Right kidney (tissue), 9 donors: ENCODE measurements at places on chromosomes 6 and 20.

- DNase-seq: no peak
Observed at GRCh38 chr6:125789167-125789566, 1.6 kb upstream of the NCOA7 start.

DNA sequence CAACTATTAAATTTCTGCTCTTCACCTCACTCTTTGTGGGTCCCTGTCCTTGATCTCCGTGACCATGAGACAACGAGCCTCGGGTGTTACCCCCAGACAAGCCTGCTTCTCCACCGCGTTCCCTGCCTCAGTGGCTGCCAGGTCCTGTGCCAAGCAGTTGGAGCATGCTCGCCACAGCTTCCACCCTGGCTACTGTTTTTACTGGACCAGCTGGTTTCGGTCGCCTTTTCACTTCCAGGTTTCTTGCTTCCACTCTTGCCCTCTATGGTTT is 5.6 kb downstream of the TP53RK start:
- DNase-seq: no peak

DNA sequence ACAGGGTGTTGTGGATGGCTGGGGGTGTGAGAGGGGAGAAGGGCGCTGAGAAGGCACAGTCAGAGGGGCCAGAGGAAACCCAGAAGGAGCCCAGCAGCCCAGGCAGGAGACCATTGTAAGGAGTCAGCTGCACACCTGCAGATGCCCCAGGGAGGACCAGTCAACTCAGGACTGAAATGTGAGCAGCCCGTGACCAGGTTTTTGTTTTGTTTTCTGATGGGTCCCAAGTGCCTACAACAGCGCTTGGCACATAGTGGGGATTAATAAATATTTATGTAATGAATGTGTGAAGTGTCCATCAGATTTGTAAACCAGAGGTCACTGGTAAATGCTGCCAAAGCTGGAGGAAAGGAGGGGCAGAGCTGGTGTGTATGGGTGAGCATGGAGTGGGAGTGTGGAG is 30.2 kb downstream of the TRAM2 start:
- no peak for DNase-seq

DNA sequence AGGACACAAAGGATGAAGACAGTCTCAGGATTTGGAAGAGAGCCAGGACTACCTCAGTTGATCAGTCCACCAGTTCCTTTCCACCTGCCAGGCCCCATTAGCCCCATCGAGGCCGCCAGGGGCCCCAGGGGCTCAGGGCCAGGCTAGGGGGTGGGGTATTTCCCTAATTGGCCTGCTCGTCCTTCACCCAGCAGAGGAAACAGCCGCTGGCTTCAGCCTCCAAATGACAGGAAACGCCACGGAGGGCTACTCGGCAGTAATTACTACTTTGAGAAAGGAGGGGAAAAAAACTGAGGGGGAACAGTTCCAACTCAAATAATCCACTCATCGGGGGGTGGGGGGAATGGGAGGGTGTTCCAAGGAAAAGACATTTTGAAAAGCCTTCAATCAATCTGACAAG is 42.7 kb downstream of the MAFB start:
- DNase-seq: no peak

GRCh38 chr6:35796236-35796635 is 887 bp downstream of the CLPS start:
- DNase-seq: no peak

GRCh38 chr20:2879146-2879545 is 5.9 kb downstream of the PTPRA start:
- DNase-seq: no peak

- DNase-seq: no peak
Observed at GRCh38 chr6:133890711-133891148, 1.8 kb downstream of the TCF21 start.

DNA sequence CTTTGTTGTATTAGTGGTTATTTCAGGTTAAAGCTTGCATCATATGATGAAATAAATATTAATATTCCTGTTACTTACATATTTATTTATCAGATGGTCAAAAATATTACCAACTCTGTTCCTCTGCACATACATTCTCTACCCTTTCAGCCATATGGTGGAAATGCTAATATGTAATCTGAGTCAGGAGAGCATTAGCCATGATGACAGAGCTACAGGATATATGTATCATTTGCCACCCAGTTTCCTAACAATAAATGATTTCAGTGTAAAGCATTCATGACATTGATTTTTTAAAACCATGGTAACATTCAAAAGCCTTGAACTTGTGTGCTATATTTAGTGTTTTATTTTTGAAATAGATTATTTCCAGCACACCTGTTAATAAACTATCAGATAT is 16.6 kb downstream of the POPDC3 start:
- no peak for DNase-seq

- no peak for DNase-seq
Observed at GRCh38 chr20:24952376-24953208, 3.5 kb downstream of the CST7 start.
